Hematopoietic multipotent progenitor cell (in vitro differentiated cells): ENCODE measurements at places on chromosomes 13 and 19. TPM values are rescaled to one million over a fixed set of nuclear protein-coding genes. Genes with fewer than 3 reads are reported as not detected.

DNA sequence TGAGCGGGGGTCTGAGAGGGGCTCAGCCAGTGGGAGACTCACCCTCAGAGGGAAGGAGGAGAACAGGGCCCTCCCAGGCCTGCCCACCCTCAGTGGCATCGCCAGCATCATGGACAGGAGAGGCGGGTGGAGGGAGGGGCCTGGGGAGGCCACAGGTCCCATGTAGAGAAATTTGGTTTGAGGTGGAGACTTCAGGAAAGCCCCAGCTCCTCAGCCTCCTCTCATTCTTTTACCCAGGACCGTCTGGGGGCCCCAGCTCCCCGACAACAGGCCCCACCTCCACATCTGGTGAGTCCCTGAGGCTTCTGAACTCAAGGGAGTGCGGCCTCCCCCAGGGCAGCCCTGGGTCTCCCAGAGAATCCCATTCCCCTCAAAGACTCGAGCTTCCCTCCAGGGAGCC is 3.1 kb downstream of the LILRB1 start:
- DNase-seq = no peak

DNA sequence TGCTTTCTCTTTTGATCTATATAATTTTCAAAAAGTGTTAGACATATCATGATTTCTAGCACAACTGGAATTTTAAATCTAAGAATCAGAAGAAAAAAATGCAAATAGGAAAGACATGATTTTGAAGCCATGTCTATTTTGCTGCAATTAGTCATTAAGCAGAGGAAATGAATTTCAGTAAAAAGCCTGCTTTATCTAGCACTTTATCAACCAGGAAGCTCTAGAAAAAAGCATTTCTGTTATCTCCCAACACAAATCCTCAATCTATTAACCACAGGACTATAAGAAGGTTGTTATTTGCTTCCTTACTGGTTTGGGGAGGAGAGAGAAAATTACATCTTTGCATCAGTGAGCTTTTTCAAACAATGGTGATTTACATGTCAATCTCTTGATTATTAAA is 716.7 kb downstream of the DIAPH3 start:
- no peak for DNase-seq

- DNase-seq = no peak
Measured at GRCh38 chr13:49057176-49057575, 81.5 kb downstream of the FNDC3A start.

- DNase-seq = no peak
Measured at GRCh38 chr19:35845215-35846037, 6.9 kb downstream of the NPHS1 start.

DNA sequence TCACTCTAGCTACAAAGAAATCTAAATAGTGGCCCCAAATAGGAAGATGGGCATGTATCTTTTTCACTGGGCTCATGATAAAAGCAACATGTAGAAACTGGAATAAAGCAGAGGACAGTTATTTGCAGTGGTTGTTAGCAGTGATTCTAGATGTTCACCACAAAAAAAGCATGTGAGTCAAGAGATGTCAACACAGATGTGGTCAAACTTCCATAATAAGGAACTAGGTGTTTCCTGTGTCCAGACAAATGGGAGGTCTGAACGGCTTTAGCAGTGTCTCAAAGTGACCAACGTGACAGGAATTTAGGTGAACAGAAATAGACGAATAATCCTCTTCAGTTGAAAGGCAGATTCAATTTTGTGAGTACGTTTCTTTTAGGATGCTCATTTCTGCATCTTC is 162.7 kb downstream of the TBC1D4 start:
- no peak for DNase-seq

DNA sequence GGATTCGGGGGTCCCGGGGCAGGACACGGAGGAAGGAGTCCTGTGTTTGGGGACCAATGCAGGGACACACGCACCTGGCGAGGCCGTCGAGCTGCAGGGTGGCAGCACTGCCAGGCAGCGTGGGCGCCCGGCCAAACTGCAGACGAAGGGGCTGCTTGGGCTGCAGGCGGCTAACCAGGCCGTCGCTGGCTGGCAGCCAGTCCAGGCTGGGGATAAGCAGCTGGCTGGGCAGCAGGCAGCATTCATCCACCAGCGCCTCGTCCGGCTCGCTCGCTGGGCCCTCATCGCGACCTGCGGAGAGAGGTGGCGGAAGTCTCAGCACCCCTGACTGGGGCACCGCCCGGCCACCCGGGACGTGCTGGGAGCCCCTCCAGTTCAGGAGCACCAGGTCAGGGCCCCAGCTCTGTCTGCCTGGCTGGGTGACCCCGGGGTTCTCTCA is 11.5 kb downstream of the CFD start:
- no peak for DNase-seq

GRCh38 chr13:44449999-44450821 is 76.6 kb downstream of the SERP2 start:
- DNase-seq = no peak

DNA sequence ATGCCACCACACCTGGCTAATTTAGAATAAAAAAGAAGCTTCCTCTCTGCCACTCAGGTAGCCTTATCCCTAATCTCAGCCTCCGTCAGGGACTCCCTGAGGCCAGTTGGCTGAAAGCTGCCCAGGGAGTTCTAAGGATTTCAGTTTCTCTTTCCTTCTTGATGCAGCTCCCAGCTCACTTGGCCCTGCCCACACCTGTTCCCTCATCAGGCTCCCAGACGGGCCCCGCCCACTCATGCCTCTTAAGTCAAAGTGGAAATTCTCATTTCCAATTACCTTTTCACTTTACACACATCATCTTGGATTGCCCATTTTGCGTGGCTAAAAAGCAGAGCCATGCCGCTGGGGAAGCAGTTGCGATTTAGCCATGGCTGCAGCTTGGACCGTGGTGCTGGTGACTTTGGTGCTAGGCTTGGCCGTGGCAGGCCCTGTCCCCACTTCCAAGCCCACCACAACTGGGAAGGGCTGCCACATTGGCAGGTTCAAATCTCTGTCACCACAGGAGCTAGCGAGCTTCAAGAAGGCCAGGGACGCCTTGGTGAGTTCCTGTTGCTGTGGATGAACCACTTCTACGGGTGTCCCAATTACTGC is at the start of gene IFNL1:
Gene IFNL1 (plus strand): TSS at position 353 of the 591 bp plus-strand sequence. CDS start 15 bp downstream, at position 368.
- DNase-seq = no peak

GRCh38 chr19:48636859-48637448 is at the start of gene DBP:
TSS of gene DBP (minus strand) at chr19:48637379. CDS start at chr19:48636994, 385 bp downstream.
- DNase-seq = no peak

GRCh38 chr19:46210669-46211068 is 18.9 kb upstream of the IGFL1 start:
- DNase-seq = no peak

DNA sequence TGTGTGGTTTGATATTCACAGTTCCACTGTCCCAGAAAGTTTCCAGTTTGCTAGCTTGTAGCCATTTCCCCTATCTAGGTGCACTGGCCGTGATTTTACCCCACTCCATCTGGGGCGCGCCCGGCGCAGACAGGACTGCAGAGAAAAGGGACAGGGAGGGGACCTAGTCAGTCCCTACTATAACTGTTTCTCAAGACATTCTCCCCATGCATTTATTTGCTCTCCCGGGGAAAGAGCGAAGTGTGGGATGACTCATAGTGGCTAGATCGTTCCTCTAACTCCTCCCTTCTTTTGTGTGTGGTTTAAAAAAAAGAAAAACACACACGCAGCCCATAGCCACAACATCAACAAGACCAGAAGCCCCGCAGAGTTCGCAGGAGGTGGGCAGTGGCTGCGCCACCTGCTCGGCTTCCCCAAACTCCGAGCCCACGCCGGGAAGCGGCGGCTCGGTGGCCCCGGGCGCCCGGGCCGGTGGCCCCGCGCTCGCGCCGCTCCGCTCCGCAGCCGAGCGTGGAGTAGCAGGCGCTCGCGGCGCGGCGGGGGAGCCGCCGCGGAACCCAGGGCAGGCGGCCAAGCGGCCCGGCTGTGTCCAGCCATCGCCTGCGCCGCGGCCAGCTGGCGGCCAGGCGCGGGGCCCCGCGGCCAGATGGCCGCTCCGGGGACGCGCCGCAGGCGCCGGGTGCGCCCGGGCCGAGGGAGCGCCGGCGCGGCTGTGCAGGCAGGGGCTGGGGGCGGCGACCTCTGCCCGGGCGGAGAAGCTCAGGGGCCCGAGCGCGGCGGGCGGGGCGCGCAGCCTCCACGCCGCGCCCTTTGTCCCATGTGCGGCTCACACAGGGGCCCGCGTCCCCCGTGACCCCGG is 653 bp downstream of the TMTC4 start:
- peak; percentile 81 for DNase-seq

- DNase-seq = no peak
Measured at GRCh38 chr19:45104658-45105349, 11.8 kb downstream of the PPP1R37 start.

GRCh38 chr13:32752997-32753606 is 166.8 kb downstream of the PDS5B start:
- DNase-seq = no peak

- no peak for DNase-seq
Measured at GRCh38 chr13:41365631-41366030, 54.6 kb downstream of the NAA16 start.

DNA sequence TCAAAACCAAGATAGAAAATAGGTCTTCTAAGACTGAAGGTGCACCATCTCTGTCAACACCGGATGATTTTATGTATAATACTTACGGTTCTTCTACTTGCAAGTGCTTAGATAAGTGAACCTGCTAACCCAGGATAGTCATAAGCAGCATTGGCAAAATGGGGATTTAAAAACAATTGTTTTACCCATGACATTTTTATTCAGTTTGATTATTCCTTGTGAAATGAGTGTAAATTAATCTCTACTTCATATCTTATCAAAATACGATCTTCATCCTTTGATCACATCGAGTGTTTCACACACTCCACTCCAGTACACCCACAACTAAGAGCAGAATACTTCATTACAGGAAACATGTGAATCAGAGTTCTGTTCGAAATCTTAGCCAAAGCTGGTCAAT is 23.0 kb upstream of the MTRF1 start:
- DNase-seq = no peak

DNA sequence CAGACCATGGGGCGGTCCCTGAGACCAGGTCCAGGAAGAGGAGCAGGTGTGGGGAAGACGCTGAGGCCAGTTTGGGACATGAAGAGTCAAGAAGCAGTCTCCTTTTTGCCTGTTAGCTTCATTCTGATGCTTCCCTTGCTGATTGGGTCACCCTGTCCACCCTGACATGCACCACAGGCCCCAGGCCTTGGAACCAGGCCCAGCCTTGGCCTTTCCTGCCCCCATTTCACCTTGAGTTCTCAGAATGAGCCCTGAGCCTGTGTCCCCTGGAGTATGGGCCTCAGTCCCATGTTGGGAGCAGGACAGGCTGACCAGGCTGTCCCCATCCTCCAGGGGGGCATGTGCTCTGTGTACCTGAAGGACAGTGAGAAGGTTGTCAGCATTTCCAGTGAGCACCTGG is 4.9 kb upstream of the TIMM50 start:
- no peak for DNase-seq

The SIGLEC7 gene
- total RNA-seq = under 0.01 TPM

The CATSPERD gene
- not detected for total RNA-seq

The HSPB6 gene
- total RNA-seq = 0.27 TPM

The KLK12 gene
- not detected for total RNA-seq

The RNF113B gene
- under 0.01 TPM for total RNA-seq

The FPR2 gene
- 0.54 TPM for total RNA-seq

The OR4F17 gene
- under 0.01 TPM for total RNA-seq
